SW 1271 (cell line): ENCODE measurements at places on chromosomes 6 and 20.

DNA sequence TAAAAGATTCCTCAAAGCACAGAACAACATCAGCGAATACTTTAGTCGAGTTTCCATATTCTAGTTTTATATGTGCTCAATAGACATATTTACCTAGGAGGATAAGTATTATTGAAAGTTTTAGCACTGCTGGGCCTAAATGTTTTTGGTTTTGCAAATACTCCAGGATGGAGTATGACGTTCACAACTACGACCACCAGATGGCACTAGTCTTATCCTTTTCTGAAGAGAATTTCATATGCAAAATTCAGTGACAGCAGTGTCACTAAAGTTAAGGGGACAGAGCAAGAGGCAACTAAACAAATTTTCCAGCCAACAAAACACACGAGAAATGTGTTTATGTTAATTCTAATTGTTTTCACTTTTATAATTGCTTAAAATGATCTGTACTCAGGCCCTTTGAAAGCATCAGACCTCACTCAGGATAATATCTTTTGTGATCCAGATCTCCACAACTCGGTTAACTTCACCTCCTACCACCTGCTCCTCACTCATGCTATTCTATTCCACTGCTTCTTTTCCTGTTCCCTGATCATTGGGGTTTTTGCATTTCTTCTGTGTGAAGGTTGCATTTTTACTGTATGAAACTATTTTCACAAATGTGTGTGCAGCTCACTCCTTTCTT is 220.8 kb downstream of the TRDN start:
- DNase-seq, result peak; percentile 39

- no peak for DNase-seq
These were observed 74.9 kb downstream of the MAP3K4 start for GRCh38 chr6:161066511-161066910.

DNA sequence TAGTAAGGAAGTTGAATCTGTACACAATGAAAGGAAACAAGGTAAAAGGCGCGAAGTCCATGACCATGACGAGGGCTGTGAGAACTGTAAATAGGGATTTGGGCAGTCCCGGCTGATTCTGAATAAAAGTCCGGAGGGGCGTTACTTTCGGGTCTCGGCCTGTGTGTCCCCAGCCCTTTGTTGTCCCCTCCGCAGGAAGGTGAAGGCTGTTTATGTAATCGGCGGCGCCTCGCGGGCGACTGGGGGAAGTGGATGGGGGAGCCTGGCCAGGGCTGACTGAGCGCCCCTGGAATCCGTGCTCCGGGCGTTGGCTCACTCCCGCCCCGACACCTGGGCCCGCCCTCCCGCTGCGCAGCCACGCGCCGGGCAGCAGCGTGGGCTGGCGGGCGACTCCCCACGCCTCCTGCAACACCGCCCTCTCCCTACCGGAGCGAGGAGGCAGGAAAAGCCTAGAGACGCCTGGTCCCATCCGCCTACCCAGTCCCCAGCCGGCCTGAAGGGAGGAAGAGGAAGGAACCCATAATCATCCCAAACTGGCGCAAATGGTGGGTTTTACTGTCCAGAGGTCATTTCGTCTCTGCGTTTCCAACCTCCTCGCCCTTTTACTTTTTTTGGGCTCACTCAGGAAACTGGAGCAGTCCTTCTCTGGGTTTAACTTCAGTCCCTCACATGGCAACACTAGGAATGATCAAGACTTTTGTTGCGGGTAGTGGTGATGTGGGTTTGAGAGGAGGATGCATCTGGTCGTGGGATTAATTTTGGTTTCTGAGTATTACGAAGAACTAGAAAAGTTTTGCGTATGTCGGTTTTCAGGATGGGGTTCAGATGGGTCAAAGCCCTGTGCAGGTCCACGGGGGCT is 12.1 kb downstream of the TRIM31 start:
- DNase-seq, result no peak

DNA sequence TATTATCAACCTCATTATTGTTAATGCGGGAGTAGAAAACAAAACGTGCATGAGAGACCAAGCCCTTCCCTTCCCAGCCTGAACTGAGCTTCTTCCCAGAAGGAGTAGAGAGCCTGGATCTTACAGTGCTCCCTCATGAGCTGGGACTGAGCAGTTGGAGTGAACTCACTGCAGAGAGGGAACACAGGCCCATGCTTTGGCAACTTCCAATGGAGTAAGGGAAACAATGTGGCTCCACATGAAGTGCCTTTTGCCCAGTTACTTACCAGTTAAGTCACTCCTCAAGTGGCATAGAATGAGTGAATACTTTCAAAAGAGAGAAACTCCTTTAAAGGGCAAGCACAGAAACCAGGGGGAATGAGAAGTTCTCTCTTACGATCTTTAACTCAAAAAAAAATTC is 12.4 kb downstream of the FHL5 start:
- DNase-seq, result no peak

GRCh38 chr6:166707045-166707444 is 80.0 kb upstream of the RPS6KA2 start:
- DNase-seq, result peak; percentile 4

DNA sequence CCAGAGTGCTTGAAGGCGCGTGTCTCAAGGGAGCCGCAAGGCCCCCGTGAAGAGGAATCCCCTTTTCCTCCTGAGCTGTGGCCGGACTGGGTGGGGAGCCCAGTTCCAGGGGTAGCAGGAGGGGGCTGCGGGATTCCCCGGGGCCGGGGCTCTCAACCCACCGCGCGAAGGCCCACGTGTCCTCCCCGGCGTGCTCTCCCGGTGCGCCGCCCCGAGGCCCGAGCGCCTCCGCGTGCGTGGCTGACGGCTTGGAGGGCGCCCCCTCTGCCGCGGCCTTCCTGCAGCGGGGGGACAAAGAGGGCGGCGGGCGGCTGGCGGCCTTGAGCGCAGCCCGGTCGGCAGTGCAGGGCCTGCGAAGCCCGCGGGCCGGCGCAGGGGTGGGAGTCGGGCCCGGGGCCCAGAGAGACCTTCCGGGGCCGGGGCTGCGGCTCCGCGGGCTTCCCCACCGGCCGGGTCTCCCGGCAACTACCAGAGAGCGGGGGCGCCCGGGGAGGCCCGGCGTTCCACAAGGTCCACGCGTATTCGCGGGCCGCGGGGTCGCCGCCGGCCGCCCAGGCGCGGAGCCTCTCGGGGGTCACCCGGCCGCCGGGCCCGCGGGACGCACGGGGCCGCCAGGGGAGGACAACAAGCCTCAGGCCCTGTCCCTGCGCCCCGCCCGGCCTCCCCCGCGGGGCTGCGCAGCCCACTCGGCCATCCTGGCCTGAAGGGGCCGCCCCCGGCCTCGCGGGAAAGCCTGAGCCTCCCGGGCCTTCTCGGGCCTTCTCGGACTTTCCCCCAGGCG is at the start of gene FAM217A:
FAM217A (minus strand) TSS at position 447 of the 781 bp plus-strand sequence. CDS start 1,723 bp downstream, outside the sequence.
- DNase-seq, result no peak

GRCh38 chr20:9071976-9072726 is 3.3 kb downstream of the PLCB4 start:
- DNase-seq, result no peak

DNA sequence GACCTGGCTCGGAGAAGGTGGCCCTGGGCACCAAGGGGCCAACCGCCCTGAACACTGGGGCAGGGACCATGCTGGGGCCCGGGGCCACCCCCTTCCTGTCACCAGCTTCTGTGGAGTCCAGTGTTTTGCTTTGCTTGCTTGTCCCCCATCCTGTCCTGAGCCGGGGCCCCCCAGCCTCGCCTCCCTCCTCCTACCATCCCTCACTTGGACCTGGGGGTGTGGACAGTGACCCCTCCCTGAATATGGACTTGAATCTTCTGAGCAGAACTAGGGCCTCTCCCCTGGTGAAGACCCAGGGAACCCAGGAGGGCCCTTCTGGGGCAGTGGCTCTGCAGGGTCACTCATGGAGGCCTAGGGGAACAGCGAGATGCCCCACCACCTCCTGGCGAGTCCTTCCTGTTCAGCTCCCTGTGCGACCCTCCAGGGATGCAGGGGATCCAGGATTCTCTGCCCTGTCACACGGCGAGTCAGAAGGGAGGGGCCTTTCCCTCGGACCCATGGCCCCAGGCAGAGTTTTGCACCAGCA is 41.6 kb downstream of the VSTM2L start:
- DNase-seq, result no peak

DNA sequence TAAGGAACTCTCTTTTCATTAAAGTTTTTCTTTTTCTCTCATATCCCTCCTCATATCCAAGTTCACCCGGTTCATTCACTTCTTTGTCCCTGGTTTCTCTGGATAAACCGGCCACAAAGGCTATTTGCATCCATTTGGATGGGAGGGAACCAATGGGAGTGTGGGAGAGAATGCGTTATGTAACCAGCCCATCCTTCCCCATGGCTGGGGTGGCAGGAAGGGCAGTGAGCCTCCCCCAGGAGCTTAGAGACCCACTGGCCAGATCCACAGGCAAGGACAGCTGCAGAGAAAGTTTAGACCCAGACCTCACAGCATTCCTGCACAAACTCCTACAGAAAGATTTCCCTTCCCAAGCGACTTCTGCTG is 10.7 kb downstream of the CASS4 start:
- no peak for DNase-seq

DNA sequence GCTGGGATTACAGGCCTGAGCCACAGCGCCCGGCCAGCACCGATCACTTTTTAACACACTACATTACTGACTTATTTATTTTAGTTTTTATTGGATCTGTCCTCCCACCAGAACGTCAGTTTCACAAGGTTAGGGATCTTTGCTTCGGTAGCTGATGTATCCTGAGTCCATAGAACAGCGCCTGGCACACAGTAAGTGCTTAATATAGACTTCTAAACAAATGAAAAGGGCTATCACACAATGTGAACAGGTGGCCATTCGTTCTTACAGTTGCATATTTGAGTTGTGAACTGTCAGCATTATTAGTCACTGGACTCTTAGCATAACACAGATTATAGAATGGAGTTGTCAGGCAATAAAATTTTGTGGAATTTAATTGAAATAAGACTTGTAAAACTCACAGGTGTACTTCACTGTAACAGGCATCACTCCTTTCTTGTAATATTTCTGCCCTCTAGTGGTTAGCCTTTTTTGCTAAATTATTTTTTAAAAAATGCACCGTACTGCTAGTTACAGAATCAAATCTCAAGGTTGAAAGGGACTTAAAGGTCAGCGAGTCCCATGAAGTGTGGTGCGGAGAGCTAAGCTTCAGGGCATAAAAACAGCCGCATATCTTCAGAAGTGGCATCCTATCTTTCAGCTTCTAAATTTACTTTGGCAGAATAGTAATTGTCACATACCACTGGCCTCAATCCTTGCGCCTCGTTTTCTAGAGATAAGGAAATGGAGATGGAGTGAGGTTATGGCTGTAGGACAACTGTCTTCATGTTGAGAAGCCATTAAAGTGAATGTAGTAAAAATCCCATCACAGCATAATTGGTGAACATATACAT is 3.4 kb upstream of the TBC1D7 start:
- DNase-seq, result peak; percentile 62

DNA sequence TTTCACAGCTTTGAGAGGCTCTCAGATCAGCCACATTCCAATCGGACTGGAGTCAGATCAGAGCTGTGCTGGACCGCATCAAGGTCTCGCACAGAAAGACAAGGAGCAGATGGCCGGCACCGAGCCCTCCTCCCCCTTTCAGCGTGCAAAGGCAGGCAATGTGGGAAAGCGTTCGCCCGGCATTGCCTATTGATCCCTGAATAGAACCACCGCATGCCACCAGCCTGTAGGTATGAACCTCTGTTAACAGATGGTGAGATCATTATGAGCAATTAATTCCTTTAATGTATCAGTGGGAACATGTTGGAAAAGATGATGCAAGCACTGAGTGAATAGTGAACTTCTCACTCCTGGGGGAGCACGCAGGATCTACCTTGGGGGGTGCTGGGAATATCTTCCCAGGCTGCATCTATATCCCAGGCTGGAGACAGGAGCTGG is 117.5 kb upstream of the ID4 start:
- DNase-seq, result no peak

DNA sequence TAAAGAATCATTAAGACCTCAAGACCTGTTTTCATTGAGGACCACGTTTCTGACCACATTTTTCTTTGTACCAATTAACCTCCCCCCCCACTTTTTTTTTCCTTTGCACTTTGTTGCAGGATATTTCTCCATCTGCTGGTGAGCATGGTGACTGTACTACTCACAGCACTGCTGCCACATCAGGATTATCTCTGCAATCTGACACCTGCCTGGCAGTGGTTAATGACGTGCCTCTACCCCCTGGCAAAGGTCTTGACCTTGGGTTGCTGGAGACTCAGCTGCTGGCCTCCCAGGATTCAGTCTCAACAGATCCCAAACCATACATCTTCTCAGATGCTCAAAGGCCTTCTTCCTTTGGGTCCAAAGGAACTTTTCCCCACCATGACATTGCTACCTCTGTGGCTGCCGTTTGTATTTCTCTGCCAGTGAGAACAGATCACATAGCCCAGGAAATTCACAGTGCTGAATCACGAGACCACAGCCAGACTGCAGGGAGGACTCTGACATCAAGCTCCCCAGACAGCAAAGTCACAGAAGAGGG is 46.6 kb upstream of the EDN3 start:
- DNase-seq, result no peak

DNA sequence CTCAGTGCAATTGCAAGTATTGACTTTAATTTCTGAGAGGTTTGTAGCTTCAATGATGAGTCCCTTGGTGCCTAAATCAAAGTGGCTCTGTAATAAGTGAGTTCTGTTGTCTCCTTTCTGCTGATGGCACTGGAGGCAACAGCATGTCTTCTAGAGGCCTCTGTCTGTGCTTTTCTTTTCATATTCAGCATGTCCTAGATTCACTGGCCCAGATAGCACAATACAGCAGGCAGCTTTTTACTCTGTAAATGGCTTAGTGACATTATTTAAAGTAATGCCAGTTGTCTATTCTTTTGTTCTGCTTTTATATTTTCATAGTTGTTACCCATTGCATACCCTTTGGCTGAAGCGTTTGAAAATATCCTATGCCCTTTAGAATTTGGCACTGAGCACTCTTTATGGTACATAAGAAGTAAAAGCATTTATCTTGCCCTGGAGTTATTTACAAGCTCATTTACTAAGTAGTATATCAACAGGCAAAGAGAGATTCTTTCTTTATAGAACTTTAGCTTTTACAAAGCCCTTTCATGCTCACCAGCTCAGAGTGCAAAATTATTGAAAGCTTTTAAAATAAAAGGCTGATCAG is 271.5 kb upstream of the KCNQ5 start:
- DNase-seq, result no peak

DNA sequence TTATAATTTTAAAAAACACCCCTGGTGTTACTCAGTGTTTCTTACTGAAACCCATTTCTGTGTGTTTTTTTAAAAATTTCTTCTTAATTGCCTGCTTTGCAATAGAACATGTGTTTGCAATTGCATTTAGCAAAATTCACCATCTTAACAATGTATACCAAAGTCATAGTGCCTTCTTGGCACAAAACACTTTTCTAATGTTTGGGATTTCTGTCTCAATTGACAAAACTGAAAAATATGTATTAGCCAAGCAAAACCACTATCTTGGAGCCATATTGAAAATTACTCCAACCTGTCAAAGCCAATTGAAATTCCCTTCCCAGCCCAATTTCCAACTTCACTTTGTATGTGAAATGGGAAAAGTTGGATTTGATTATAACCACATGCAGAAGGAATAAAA is 88.4 kb upstream of the RSPO3 start:
- no peak for DNase-seq

- DNase-seq, result no peak
These were observed 37.1 kb upstream of the CTAGE9 start for GRCh38 chr6:131747821-131748353.

GRCh38 chr6:159728531-159728964 is 1.2 kb downstream of the WTAP start:
- no peak for DNase-seq

- DNase-seq, result no peak
These were observed 40.8 kb upstream of the SPTLC3 start for GRCh38 chr20:12967932-12968331.
